ENCODE measurements at places on chromosomes 5 and 9.
A peak's percentile ranks its signal among the peaks of the same experiment; 100 is the strongest.

DNA sequence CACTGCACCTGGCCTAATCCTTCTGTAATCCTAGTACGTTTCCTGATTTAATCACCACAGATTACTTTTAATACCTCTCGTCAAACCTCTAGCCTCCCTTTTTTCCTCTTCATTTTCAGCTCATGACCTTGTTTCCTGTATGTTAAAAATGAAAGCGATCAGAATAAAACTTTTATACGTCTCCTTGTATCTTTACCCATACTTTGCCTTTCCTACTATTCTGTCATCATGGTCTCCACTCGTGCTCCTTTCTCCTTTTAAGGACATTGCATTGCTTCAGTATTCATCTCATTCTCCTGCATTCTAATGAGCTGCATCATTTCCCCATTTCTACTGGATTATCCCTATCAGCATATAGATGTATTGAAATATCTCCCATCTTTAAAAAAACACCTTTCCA lies 8.5 kb downstream of the CDC42SE2 start:
- no peak for DNase-seq

GRCh38 chr5:69148981-69149675 lies 17.8 kb upstream of the CCNB1 start:
- DNase-seq: no peak

- peak; percentile 61 for DNase-seq
Observed at GRCh38 chr5:107217721-107218130, 453.0 kb downstream of the EFNA5 start.

GRCh38 chr5:160444407-160444806 lies 22.8 kb downstream of the PTTG1 start:
- no peak for DNase-seq

GRCh38 chr5:65332591-65332990 lies 149.1 kb downstream of the ADAMTS6 start:
- DNase-seq: no peak

GRCh38 chr9:81393985-81394811 lies 295.1 kb downstream of the TLE1 start:
- DNase-seq: no peak

DNA sequence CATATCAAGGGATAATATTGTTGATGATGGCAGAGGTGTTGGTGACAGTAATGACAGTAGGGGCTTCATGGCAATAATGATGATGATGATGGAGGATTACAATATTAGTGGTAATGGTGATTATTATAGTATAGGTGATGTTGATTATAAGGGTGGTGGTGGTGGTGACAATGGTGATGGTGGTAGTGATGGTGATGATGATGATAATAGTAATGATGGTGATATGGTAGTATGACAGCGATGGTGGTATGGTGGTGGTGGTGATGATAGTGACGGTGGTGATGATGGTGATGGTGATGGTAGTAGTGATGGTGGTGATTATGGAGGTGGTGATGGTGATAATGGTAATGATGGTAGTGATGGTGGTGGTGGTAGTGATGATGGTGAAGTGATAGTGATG lies 13.6 kb downstream of the KCNIP1 start:
- no peak for DNase-seq

- no peak for DNase-seq
Observed at GRCh38 chr5:138694146-138694545, 59.1 kb upstream of the CTNNA1 start.

DNA sequence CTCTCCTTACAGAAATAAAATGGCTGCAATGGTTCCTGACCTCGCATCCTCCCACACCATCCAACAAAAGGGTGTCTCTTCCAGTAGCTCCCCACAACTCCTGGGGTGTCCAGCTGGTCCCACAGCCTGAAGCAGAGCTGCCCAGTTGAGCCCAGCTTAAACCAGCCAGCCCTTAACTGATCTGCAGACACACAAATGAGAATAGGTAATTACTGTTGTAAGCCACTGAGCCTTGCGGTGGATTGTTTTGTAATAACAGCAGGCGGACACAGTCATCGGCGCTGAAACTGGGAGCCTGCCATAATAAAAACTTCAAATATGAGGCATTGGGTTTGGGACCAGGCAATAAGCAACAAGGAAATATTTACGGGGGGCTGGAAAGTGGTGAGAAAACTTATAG lies 10.4 kb upstream of the ZBTB43 start:
- no peak for DNase-seq

DNA sequence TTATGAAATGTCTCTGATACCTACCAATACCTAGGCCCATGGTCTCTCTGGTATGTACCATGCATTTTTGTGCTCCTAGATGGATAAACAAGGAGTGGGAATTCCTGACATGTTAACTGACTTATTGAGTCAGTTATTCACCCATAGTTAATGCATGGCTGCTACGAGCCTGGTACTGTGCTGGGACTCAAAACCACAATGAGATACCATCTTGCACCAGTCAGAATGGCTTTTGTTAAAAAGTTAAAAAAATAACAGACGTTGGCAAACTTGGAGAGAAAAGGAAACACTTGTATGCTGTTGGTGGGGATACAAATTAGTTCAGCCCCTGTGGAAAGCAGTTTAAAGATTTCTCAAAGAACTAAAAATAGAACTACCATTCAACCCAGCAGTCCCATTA lies 293.8 kb downstream of the OSTF1 start:
- DNase-seq: no peak

GRCh38 chr9:94699715-94700373 lies 26.7 kb upstream of the AOPEP start:
- DNase-seq: no peak

Measured in hippocampal formation (tissue), 2 donors.